ENCODE measurements at places on chromosomes 2 and 18. TPM values are rescaled to one million over a fixed set of nuclear protein-coding genes. Genes with fewer than 3 reads are reported as not detected.
A peak's percentile ranks its signal among the peaks of the same experiment; 100 is the strongest.

DNA sequence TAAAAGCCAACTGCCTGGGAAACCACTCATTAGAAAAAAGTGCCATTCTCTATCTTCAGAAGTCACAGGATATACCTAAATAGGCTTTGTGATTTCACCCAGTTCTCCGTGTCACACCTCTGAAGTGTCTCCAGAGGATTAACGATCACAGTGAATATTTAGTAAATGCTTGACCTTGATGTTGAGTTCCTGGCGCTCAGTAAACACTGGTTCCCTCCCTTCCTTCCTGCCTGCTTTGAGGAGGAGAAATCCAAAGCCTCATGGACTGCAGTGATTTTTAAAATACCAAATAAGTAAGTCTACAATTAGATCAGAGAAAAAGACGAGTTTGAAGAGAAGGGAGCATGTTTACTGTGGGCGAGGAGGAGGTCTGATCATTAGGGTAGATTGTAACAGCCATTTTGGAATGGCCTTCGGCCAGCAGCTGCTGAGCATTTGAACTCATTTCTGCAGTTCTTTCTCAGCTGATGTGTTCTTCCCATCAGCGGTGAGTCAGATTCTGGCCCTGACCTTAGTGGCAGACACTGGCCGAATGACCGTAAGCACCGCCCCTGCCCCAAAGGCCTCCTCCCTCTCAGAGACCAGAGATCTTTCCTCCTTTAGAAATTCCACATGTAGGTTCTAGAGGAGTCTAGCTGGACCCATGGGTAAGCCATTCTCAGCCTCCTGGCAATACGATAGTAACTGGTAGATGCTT lies 62.1 kb upstream of the SLC16A14 start:
- peaks cover 9% of the 10 kb centered on the region for H3K4me1 ChIP-seq
- no peaks in the 10 kb centered on the region for H3K36me3 ChIP-seq
- H3K27me3 ChIP-seq = no peaks in the 10 kb centered on the region
- peak; percentile 90 for ATAC-seq
- H3K4me3 ChIP-seq = no peak overlapping the region
- H3K27ac ChIP-seq = peak overlapping the region; percentile 56

DNA sequence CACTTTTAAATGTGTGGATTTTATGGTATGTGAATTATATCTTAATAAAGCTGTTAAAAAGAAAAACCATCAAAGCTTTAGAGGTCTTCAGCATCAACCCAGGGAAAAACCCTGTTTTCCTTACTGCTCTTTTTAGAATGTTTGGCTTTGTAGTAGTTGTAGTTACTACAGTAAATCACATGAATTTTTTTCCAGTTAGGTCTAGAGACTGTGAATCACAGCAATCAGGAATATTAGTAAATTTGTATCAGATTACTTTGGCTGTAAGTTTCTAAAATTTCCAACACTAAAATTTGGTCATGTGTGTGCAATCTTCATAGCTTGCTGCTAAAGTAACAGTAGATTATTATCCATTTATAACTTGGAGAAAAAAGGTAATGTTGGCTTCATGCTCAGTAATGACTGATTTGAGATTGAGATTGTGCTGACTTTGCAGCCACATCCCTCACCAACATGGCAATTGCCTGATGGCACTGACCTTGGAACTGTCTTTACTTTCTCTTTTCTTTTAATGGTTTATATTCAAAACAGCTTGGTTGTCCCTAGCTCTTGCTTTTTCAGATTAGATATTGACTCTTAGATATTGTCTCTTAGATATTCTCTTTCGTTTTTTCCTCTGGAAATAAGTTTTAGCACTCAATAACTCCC lies 41.1 kb downstream of the LCLAT1 start:
- no peak overlapping the region for H3K27ac ChIP-seq
- no peak for ATAC-seq
- H3K36me3 ChIP-seq = no peaks in the 10 kb centered on the region
- H3K4me3 ChIP-seq = no peak overlapping the region

GRCh38 chr2:20957788-20958525 lies 85.9 kb downstream of the APOB start:
- H3K27me3 ChIP-seq = no peaks in the 10 kb centered on the region
- H3K27ac ChIP-seq = no peak overlapping the region
- H3K4me1 ChIP-seq = peaks cover 19% of the 10 kb centered on the region

- H3K27me3 ChIP-seq = no peaks in the 10 kb centered on the region
- no peak overlapping the region for H3K4me3 ChIP-seq
- ATAC-seq = peak; percentile 80
Measured at GRCh38 chr18:49174478-49174877, 223.7 kb upstream of the SMAD7 start.

GRCh38 chr2:126748929-126749518 lies 93.1 kb downstream of the GYPC start:
- ATAC-seq = no peak
- no peak overlapping the region for H3K27ac ChIP-seq
- H3K27me3 ChIP-seq = no peaks in the 10 kb centered on the region
- H3K4me3 ChIP-seq = no peak overlapping the region
- no peaks in the 10 kb centered on the region for H3K36me3 ChIP-seq

- no peak overlapping the region for H3K4me3 ChIP-seq
- no peak overlapping the region for H3K27ac ChIP-seq
- no peaks in the 10 kb centered on the region for H3K27me3 ChIP-seq
- no peak for ATAC-seq
- H3K4me1 ChIP-seq = no peaks in the 10 kb centered on the region
- H3K36me3 ChIP-seq = no peaks in the 10 kb centered on the region
Measured at GRCh38 chr2:164850235-164850634, 8.6 kb upstream of the COBLL1 start.

DNA sequence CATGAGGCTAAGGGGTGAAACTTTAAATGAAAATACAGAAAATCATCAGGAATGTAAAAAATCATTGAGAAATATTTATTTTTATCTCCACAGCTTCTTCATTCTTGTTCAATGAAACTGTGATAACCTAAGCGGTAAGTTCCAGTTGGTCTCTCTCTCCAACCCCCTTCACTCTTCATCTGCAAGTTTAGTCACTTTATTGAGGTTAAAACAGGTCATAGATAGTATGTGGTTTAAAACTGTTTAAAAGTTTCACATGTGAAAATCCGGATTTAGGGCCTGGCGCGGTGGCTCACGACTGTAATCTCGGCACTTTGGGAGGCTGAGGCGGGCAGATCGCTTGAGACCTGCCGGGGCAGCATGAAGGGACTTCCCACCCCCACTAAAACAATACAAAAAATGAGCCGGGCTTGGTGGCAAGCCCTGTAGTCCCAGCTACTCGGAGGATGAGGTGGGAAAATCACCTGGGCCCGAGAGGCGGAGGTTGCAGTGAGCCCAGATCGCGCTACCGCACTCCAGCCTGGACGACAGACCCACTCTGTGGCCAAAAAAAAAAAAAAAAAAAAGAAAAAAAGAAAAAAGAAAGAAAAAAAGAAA lies 1.6 kb upstream of the PHLPP1 start:
- H3K4me1 ChIP-seq = peaks cover 35% of the 10 kb centered on the region
- no peak overlapping the region for H3K27ac ChIP-seq
- no peak overlapping the region for H3K4me3 ChIP-seq
- H3K36me3 ChIP-seq = no peaks in the 10 kb centered on the region
- no peak for ATAC-seq
- no peaks in the 10 kb centered on the region for H3K27me3 ChIP-seq

- H3K4me1 ChIP-seq = peaks cover 23% of the 10 kb centered on the region
- no peaks in the 10 kb centered on the region for H3K36me3 ChIP-seq
- H3K27me3 ChIP-seq = peaks cover 95% of the 10 kb centered on the region
- H3K27ac ChIP-seq = no peak overlapping the region
- H3K4me3 ChIP-seq = no peak overlapping the region
- ATAC-seq = no peak
Measured at GRCh38 chr2:176142281-176142680, 9.1 kb upstream of the HOXD4 start.

- no peak for ATAC-seq
- no peaks in the 10 kb centered on the region for H3K36me3 ChIP-seq
- no peak overlapping the region for H3K27ac ChIP-seq
- H3K4me3 ChIP-seq = no peak overlapping the region
- peaks cover 13% of the 10 kb centered on the region for H3K27me3 ChIP-seq
Measured at GRCh38 chr2:120511536-120511935, 165.6 kb downstream of the INHBB start.

DNA sequence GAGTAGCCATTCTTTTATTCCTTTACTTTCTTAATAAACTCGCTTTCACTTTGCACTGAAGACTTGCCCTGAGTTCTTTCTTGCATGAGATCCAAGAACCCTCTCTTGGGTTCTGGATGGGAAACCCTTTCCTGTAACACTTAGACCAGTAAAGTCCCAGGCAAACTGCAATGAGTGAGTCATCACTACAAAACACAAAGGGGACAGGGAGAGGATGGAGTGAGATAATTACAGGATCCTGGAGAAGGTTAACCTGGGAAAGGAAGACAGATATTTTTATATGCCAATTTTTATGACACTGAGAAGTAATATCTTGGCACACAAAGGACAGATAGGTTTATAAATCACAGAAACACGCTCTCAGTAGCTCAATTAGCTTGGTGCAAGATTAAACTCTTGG lies 48.7 kb downstream of the EHD3 start:
- no peaks in the 10 kb centered on the region for H3K4me1 ChIP-seq
- no peak overlapping the region for H3K4me3 ChIP-seq
- no peak overlapping the region for H3K27ac ChIP-seq
- no peaks in the 10 kb centered on the region for H3K36me3 ChIP-seq
- H3K27me3 ChIP-seq = no peaks in the 10 kb centered on the region

DNA sequence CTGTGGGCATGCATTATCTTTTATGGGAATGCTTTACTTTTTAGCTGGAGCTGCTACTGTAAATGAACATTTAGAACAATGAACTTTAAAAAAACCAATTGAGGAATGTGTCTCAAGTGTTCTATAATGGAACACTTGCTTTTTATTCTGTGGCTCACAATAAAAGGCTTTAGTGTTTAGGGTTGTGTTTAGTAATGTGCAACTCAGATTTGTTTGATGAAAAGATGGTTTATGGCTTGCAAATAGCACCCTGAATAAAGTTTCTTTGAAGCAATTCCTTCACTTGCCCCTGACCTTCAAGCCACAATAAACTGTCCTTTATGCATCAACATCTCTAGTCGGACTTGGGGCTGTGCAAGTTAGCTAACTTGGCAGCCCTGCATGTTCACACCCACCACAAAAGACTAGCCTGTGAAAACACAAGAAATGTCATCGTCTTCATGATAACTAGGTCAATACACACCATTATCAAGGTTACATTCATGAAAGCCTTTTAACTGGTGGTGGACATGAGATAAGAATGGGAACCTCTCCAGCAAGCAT lies 98.7 kb downstream of the MYO1B start:
- peaks cover 23% of the 10 kb centered on the region for H3K4me1 ChIP-seq
- H3K27ac ChIP-seq = no peak overlapping the region
- H3K36me3 ChIP-seq = no peaks in the 10 kb centered on the region
- no peak overlapping the region for H3K4me3 ChIP-seq

DNA sequence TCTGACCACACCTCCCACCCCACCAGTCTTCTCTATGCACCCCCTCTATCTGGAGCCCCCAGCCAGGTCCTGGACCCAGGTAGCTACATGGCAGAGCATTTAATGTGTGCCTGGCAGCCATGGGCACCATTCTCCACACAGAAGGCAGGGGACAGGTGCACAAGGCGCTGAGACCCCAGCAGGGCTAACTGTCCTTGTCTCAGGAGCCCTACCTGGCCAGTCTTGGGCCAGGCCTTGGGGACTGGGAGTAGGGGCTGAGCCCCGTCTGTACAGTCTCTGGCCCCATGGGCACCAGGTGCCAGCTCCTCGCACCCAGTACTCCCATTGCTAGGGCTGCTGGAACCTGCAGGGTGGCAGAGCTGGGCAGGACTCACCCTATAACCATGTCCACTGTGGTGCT lies 2.9 kb downstream of the GNLY start:
- no peak for ATAC-seq
- H3K4me3 ChIP-seq = no peak overlapping the region
- H3K4me1 ChIP-seq = no peaks in the 10 kb centered on the region
- H3K27me3 ChIP-seq = peaks cover 9% of the 10 kb centered on the region

DNA sequence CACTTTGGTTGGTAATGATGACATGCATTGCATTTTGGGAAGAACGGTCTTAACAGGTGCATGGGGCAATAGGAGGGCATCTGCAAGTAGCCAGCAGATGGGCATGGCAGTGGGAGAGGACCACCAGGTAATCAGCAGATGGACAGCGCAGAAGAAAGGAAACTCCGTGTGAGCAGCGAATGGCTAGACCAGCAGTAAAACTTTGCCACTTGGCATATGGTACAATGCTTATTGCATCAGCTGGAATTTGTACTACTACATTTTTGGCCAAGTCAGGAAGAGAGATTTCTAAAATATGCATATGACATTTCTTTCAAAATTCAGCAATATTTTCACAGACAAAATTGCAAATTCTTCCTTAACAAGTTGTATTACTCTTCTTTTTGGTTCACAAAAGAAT lies 768.5 kb downstream of the LRP1B start:
- H3K27ac ChIP-seq = no peak overlapping the region
- no peaks in the 10 kb centered on the region for H3K4me1 ChIP-seq
- no peak for ATAC-seq
- H3K4me3 ChIP-seq = no peak overlapping the region
- no peaks in the 10 kb centered on the region for H3K27me3 ChIP-seq

DNA sequence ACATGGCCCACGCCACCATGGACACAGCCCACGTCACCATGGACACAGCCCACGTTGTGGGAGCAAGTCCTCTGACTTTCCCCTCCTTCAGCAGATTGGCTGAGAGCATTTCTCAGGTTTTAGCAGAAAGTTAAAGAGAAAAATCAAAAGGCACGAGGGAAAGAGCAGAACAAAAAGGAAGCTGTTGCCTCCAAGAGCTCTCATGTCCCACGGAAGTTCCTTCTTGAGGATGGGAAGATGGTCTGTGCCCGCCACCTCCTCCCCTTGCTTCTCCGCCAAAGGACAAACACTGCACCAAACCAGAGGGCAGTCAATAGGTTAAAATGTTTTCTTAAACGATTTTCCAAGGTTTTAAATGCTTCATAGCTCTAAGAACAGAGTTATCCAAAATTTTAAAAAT lies 148.4 kb downstream of the HDAC4 start:
- no peak overlapping the region for H3K4me3 ChIP-seq
- no peak overlapping the region for H3K27ac ChIP-seq
- no peaks in the 10 kb centered on the region for H3K36me3 ChIP-seq
- no peak for ATAC-seq
- H3K4me1 ChIP-seq = peaks cover 95% of the 10 kb centered on the region
- H3K27me3 ChIP-seq = no peaks in the 10 kb centered on the region

- H3K36me3 ChIP-seq = no peaks in the 10 kb centered on the region
- H3K27ac ChIP-seq = no peak overlapping the region
- no peaks in the 10 kb centered on the region for H3K27me3 ChIP-seq
Measured at GRCh38 chr2:61617610-61618009, 79.5 kb upstream of the XPO1 start.

- H3K36me3 ChIP-seq = no peaks in the 10 kb centered on the region
- no peak overlapping the region for H3K27ac ChIP-seq
- no peak for ATAC-seq
- H3K4me1 ChIP-seq = no peaks in the 10 kb centered on the region
- H3K4me3 ChIP-seq = no peak overlapping the region
- H3K27me3 ChIP-seq = no peaks in the 10 kb centered on the region
Measured at GRCh38 chr2:170101789-170102188, 76.2 kb upstream of the MYO3B start.

SLC5A7 gene
- 2.3 TPM for total RNA-seq

ANKRD53 gene
- total RNA-seq = 0.27 TPM

PGAP1 gene
- 9.0 TPM for total RNA-seq

ALK gene
- total RNA-seq = 0.96 TPM

FTCDNL1 gene
- total RNA-seq = 1.3 TPM

TMSB10 gene
- 797 TPM for total RNA-seq

UGT1A3 gene
- not detected for total RNA-seq

SMARCAL1 gene
- total RNA-seq = 7.5 TPM

COBLL1 gene
- total RNA-seq = 51.9 TPM

CD302 gene
- 60.0 TPM for total RNA-seq

DUSP2 gene
- 0.40 TPM for total RNA-seq
